Activated CD4-positive, alpha-beta T cell treated with anti-CD3 and anti-CD28 coated beads for 36 hours (primary cell): ENCODE measurements at places on chromosomes 7 and 10. TPM values are rescaled to one million over a fixed set of nuclear protein-coding genes. Genes with fewer than 3 reads are reported as not detected.

DNA sequence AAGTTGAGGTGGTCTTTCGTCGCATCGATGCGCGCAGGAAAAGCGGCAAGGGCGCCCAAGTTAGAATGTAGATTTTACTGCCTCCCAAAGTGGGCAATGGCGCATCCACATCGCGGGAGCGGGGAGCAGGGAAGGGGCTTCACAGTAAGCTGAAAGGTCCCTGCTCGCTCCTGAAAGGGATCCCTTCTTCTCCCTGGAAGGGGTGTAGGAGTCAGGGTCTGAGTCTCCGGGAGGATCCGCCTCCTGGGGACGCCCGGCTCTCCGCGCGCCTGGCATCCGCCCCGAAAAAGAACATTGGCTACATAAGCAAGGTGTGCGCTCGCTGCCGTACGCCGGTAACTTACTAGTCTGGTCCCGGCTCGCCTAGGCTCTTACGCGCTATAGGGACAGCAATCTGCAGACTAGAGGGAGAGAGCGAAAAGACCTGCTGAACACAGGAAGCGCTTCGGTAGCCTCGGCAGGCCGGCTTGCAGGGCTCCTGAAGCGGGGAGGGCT is 804 bp downstream of the UNC5B start:
- H3K27ac ChIP-seq = no peak overlapping the region
- H3K27me3 ChIP-seq = peaks cover 54% of the 10 kb centered on the region
- DNase-seq = peak; percentile 71
- H3K36me3 ChIP-seq = no peaks in the 10 kb centered on the region
- peak overlapping the region; percentile 39 for H3K4me3 ChIP-seq

- no peaks in the 10 kb centered on the region for H3K4me1 ChIP-seq
- no peak overlapping the region for H3K4me3 ChIP-seq
- no peak overlapping the region for H3K27ac ChIP-seq
- H3K27me3 ChIP-seq = peaks cover 26% of the 10 kb centered on the region
Measured at GRCh38 chr10:111231779-111232178, 154.9 kb downstream of the ADRA2A start.

- no peak overlapping the region for H3K27ac ChIP-seq
- H3K27me3 ChIP-seq = peaks cover 8% of the 10 kb centered on the region
- no peak overlapping the region for H3K4me3 ChIP-seq
- H3K4me1 ChIP-seq = no peaks in the 10 kb centered on the region
Measured at GRCh38 chr7:141312828-141313521, 238.2 kb upstream of the AGK start.

Gene MSS51
- 2.4 TPM for total RNA-seq

Gene CPN1
- total RNA-seq = not detected
